ENCODE measurements at places on chromosomes 1 and 21. TPM values are rescaled to one million over a fixed set of nuclear protein-coding genes. Genes with fewer than 3 reads are reported as not detected.

PALMD gene
- 12.2 TPM for total RNA-seq

TMPRSS15 gene
- total RNA-seq: 0.23 TPM

PLPPR5 gene
- 36.9 TPM for total RNA-seq

PLA2G4A gene
- 2.5 TPM for total RNA-seq

CASQ2 gene
- total RNA-seq: 0.23 TPM

SPATA46 gene
- total RNA-seq: not detected

PHGDH gene
- 58.1 TPM for total RNA-seq

LCE1D gene
- not detected for total RNA-seq

SHCBP1L gene
- total RNA-seq: 0.23 TPM

ETNK2 gene
- total RNA-seq: 69.9 TPM

EEIG2 gene
- total RNA-seq: 95.3 TPM

FCRL5 gene
- not detected for total RNA-seq

ABCA4 gene
- 2.3 TPM for total RNA-seq
